ENCODE measurements at places on chromosomes 3 and 15.

DNA sequence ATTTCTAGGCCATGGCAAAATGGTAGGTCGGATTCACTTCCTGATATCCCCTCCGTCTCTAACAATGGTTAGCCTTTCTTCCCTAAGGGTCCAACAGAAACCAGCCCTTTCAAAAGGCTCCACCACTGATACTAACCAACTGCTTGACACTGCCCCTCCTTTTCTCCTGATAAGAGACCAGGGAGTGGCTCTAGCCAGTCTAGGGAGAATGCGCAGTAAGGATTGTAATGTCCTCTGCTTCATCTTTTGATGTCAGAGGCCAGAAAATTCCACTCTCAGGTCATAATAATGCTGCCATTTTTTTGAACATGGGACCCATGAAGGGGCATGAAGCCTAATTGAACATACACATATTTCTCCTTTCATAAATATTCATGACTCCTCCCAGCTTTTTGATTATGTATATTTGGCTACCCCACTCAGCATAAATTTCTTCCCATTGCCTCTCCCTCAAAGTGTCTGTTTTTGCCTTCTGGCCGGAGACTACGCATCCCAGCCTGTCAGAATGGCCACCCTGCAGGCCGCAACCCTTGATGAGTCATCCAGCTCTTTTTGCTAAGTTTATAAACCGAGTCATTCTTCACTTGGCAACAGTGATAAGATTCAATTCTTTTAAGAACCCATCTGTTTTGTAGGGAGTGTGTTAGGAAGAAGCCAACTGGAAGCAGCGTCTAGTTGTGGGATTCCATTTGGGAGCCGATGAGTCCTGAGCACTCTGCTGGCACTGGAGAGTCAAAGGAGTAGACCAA is 189.0 kb upstream of the MCTP2 start:
- no peak for DNase-seq

DNA sequence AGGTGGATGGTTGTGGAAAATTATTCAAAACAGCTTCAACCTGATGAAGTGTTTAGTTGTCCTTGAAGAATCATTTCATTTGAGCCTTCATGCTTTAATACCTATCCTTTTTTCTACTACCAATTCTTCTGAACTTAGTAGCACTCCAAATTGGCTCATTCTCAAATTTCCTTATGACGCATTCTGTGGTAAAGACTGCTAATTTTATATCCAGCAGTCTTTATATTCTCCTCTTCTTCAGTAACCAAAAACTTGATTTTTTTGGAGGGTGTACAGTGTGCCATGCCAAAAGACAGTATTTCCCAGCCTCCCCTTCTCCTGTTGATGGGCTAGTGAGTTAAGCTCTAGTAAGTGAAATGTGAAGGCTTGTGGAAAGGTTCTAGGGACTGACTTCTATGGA is 25.2 kb downstream of the CGNL1 start:
- no peak for DNase-seq

DNA sequence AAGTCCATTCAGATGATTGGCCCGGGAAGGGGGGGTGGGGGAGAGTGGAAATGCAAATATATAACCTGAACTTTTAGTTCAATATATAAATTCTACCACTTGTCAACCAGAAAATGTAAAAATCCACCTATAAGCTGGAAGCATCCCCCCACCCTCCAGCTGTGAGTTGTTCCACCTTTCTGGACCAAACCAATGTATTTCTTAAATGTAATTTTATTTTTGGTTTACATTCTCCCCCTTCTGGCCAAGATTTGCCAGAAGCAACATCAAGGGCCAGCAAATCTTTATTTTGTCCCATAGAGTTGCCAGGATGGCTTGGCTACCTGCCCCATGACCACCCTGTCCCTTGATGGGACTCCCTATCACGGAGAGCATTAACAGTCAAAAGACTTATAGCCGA is 545.7 kb downstream of the TBL1XR1 start:
- DNase-seq, result no peak

GRCh38 chr15:81427176-81427575 is 53.2 kb upstream of the TMC3 start:
- DNase-seq, result no peak

DNA sequence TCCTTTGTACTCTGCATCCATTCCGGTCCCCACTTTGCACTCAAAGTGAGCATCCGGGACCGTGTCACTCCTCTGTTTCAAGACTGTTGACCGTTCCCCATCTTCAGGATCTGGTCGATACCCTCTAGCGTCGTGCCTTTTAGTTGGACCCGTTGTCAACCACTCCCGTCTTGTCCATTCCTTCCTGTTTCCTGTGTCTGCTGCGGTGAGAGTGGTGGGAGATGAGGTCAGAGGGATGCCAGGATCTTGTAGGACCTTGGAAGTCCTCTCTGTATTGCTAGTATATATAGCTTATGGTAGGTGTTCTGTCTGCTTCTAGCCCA is 624 bp downstream of the BRK1 start:
- no peak for DNase-seq

DNA sequence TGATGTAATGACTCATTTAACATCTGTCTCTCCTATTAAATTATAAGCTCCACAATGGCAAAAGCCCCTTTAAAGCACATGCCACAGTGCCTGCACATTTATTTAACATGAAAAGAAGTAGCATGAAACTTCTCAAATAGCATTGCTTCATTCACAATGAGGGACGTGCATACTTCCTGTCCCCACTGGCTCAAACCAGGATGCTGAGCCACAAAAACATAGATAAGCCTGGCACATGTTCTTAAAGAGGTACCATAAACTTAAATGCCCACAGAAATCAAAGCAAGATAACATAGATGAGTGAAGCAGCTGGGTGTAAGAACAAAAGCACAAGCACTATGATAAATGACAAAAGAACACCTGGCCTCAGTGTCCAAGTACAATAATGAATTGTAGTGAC is 3.8 kb downstream of the TP53BP1 start:
- DNase-seq, result no peak

- DNase-seq, result no peak
Measured at GRCh38 chr3:131772269-131773026, 262.4 kb downstream of the CPNE4 start.

GRCh38 chr3:60192297-60193114 is 1058.7 kb downstream of the FHIT start:
- DNase-seq, result no peak

- no peak for DNase-seq
Measured at GRCh38 chr15:100704281-100705055, 102.1 kb downstream of the ASB7 start.

GRCh38 chr3:139737682-139738361 is 60.0 kb upstream of the NMNAT3 start:
- no peak for DNase-seq

GRCh38 chr3:82814660-82815059 is 1053.2 kb upstream of the GBE1 start:
- no peak for DNase-seq

DNA sequence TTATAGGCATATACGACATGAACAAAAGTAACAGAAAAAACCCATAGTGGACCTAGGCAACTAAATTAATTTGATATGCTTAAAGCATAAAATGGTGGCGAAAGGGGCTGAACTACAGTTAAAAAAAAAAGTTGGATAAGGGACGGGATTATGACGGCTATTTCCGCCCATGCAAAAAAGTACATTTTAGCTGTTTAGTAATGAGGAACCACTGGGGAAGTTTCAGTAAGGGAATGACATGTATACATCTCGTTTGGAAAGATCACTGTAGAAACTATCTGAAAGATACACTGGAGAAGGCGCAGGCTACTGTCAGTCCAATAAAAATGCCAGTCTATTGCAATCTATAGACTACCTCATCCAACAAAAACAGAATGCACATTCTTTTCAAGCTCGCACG is 65.6 kb downstream of the ZNF148 start:
- DNase-seq, result no peak

- DNase-seq, result no peak
Measured at GRCh38 chr15:80774486-80774885, 4.7 kb upstream of the CEMIP start.

GRCh38 chr3:134430950-134431445 is 54.8 kb downstream of the ANAPC13 start:
- no peak for DNase-seq

GRCh38 chr3:168624892-168625448 is 529.2 kb upstream of the GOLIM4 start:
- no peak for DNase-seq

DNA sequence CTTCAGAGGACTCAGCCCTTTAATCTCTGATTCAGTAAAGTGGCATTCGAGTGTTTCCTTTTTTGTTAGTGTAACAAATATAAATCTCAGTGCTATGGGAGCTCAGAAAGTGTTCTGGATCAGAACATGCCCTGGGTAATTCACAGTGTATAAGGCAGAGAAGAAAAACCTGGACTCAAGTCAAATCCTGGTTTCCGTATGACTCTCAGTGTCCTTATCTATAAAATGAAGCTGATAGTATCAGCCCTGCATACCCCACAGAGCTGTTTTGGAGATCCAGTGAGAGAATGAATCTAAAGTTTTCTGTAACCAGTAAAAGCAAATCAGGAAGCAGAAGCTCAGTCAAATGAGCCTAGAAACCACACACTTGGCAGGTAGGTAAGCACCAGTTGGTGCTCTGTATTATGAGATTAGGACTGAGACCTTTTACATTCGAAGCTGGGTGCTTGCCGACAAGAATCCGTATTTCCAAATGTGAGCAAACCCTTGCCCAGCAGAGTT is 67.2 kb downstream of the IL1RAP start:
- no peak for DNase-seq

- DNase-seq, result peak; percentile 80
Measured at GRCh38 chr3:9916734-9917680, at the start of gene IL17RC. IL17RC (plus strand) TSS chr3:9917098; CDS start chr3:9917316, 218 bp downstream.

DNA sequence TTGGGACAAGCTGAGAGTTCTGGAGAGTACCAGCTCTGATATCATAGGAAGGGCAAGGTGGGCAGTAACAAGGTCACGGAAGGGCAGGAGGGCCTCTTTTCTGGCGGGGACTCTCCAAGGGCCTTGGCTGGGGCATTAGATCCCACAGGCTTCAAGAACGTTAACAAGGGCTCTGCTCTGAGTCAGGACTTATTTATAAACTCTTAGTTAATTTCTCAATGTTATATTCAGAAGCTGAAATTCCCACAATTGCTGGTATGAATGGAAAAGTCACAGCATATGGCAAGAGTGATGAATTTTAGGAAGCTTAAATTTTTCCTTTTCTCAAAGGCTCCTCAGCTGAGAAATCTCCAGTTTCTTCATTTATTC is 320.2 kb upstream of the TBC1D5 start:
- no peak for DNase-seq
